ENCODE measurements at places on chromosomes 5 and 9.
A peak's percentile ranks its signal among the peaks of the same experiment; 100 is the strongest.

GRCh38 chr9:19516348-19516747 is 107.5 kb downstream of the ACER2 start:
- DNase-seq, result no peak

- no peak for DNase-seq
These were observed 12.5 kb upstream of the LPAR1 start for GRCh38 chr9:111050819-111051218.

- DNase-seq, result no peak
These were observed 21.6 kb upstream of the RXRA start for GRCh38 chr9:134304690-134305089.

GRCh38 chr5:146233441-146233840 is 30.0 kb downstream of the RBM27 start:
- DNase-seq, result no peak

DNA sequence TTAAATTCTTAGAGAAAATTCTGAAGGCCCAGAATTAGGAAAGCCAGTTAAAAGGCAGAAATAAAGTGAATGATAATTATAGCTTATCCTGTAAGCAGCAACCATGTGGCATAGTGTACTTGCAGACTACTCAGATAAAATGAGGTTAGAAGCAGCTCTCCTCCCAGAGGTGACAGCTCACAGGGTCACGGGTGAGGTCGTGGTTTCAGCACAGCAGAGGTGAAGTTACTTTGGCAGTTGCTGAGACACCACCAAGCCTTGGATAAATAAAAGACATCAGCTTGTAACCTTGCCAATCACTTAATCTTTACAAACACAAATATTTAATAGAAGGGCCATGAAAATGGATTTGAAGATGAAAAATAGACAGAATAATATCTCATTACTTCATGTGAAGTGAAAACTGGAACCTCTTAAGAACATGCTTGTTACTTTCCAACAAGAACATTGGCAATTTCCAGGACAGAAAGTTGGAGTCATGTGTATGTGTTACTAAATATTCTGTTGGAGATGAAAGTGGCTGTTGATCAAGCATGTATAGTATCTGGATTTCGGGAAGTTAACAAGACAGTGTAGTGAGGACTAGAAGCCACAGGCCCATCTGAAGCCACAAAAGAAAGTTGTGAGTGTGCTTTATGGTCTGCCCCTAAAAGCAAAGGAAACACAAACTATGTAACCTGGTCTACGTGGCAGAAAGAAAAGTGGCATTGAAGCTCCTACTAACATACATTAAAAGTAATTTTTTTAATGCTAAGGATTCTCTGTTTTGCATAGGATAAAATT is 134.4 kb downstream of the ERCC6L2 start:
- no peak for DNase-seq

- no peak for DNase-seq
These were observed 11.6 kb downstream of the TMOD1 start for GRCh38 chr9:97512966-97513560.

GRCh38 chr5:135553688-135554462 is 18.1 kb upstream of the NEUROG1 start:
- DNase-seq, result no peak

GRCh38 chr5:132867046-132867451 is 607 bp downstream of the UQCRQ start:
- no peak for DNase-seq

- DNase-seq, result no peak
These were observed 933 bp upstream of the EGFL7 start for GRCh38 chr9:136661641-136662325.

GRCh38 chr5:95554331-95554646 is 488 bp downstream of the SKIC3 start:
- DNase-seq, result no peak

- DNase-seq, result no peak
These were observed 4.2 kb downstream of the ENDOG start for GRCh38 chr9:128822407-128823042.

- peak; percentile 76 for DNase-seq
These were observed 53.1 kb downstream of the TSPAN17 start for GRCh38 chr5:176700239-176700847.

GRCh38 chr5:172926796-172927195 is 32.4 kb upstream of the RPL26L1 start:
- DNase-seq, result no peak

GRCh38 chr9:130630506-130631330 is 33.7 kb upstream of the PRDM12 start:
- no peak for DNase-seq

DNA sequence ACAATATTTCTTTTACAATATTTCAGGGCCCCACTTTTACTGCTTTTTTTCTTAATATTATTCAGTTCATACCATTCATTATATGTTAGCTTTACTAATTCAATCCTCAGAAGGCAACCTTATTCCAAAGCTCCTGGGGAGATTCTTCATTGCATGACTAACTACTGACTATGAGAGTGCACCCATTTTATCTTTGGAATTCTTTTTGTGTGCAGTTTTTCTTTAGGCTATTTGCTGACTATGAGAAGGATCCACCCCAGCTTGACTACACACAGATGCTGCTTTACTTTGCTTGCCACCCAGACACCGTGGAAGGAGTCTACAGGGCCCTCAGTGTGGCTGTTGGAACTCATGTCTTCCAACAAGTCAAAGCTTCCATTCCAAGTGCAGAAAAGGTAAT is 56.9 kb upstream of the IL7R start:
- no peak for DNase-seq

DNA sequence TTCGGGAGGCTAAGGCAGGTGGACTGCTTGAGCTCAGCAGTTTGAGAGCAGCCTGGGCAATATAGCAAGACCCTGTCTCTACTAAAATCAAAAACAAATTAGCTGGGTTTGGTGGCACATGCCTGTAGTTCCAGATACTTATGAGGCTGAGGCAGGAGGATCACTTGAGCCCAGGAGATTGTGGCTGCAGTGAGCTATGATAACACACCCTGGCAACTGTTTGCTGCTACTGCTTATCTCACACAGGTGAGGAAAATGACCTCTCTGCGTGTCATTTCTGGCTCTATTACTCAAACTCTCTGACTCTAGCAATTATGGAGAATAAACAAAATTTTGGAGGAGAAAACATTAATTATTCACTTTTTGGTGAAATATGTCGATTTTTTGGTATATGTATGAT is 45.3 kb upstream of the TMC1 start:
- DNase-seq, result no peak

GRCh38 chr5:1934801-1935429 is 52.2 kb upstream of the IRX4 start:
- DNase-seq, result no peak

- no peak for DNase-seq
These were observed 51.4 kb downstream of the FYB1 start for GRCh38 chr5:39167972-39168342.

DNA sequence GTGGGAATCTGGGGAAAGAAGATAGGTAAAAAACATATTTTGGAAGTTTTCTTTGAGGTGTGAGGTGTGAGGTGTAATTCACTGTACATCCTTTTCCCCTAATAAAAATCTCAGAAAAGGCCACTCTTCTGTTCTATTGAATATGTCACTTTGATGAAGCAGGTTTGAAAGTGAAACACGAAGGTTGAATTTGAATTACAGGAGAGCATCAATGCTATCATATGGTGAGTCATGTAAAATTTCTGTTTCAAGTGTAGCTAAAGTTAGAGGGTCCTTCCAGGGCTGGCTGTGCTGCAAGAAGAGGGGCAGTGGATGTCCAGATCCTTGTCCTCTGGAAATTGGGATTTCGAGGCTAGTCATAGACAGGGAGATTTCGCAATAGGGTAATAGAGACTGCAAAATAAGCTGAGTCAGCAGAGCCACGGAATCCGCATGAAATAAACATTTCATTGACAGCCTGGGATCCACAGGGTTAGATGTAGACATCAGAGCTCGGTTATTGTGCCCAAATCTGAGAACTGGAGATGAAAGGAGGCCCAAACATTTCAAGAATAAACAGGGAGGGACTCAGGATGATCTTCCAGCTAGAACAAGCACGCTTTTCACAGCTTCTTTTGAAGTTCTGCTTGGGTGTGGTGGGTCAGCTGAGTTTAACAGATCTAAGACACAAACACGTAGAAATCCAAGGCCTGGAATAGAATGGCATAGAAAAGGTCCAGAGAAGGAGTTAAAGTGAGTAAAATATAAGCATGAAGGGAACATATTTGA is 194.4 kb upstream of the CDKN2B start:
- DNase-seq, result no peak

- no peak for DNase-seq
These were observed 372.7 kb downstream of the TMEM38B start for GRCh38 chr9:106066940-106067524.

DNA sequence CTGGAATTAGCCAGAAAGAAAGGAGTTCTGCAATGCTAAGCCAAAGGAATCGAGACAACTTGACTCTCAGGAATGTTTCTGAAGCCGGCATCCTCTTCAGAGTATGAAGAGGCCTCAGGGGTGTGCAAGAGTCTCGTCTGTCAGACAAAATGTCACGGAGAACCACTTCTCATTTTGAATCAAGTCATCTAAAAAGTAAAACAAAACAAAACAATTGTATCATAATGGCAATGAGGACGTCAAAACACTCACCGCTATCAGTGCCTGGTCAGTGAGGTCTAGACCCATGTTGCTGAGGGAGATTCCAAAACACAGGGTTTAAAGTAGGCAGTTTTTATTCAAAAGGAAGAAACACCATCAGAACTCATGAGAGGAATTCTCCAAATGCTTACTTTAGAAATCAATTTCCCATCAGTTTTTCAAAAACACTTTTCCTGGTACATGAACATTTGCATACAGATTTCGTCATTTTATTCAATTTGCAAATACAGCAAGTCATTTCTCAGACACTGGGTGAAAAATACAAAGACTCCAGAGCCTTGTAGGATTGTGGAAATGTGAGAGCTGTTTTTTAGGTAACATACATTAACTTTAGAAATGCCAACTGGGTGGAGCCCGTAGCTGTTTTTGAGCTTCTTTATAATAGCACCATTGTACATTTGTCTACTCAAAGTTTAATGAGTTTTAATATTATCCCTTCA is 89.5 kb upstream of the MAP3K1 start:
- no peak for DNase-seq

DNA sequence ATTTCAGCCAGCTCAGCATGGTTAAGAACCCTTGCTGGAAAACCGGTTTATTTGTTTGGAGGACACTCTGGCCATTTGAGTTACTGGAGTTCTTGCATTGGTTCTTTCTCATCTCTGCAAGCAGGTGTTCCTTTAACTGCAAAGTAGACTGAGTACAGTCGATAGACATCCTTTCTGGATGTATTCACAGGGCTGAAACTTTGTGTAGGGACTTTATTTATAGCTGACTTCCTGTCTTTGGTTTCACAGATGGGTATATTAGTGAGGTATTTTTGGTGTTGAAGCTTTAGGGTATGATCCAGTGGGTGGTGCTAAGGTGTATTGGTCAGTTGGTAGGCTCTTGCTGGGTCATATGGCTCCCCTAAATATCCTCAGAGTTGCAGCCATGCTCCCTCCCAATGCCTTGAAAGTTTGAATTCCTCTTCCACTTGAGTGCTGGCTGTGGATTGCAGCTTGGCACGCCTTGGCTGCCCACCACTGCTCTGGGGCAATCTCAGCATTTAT is 666.0 kb upstream of the COX7C start:
- no peak for DNase-seq

DNA sequence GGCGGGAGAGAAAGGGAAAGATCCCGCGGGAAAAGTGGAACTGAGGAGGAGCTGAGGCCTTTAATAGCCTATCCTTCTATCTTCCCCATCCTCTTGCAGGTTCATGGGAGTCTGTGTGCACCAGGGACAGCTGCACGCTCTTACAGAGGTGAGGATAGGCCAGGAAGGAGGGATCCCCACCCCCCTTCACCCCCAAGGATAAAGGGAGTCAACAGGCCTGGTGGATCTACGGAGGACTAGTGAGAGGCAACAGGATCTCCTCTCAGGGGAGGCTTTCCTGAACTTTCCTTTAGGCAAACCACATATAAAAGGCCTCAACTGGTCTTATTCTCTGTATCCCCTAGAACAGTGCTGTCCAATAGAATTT is 1.1 kb downstream of the TESK1 start:
- DNase-seq, result no peak

DNA sequence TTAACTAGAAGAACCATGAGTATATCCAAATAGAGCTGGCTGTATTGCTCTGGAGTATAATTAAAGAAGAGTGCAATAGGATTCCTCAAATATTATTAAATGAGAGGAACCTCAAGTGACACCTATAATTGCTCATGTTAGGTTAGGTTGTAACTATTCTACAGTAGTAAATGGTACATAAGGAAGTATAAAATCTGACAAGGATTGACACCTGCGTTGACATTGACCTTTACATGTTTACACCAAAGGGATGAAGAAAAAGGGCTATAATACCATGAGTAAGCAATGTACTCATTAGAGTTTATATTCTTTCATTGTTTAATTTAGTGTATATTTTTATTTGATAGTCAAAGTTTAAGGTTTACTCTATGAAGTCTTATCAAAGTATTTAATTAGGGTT is 48.9 kb downstream of the SLC12A2 start:
- no peak for DNase-seq

DNA sequence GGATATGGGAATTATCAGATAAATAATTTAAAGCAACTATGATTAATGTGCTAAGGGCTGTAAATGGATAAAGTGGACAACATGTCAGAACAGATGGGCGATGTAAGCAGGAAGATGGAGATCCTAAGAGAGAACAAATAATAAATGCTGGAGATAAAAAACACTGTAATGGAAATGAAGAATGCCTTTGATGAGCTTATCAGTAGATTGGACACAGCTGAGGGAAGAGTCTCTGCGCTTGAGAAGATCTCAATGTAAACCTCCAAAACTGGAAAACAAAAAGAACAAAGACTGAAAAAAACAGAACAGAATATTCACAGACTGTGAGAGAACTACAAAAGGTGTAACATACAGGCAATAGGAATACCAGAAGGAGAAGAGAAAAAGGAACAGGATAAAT is 102.5 kb downstream of the ANKRD55 start:
- DNase-seq, result no peak

DNA sequence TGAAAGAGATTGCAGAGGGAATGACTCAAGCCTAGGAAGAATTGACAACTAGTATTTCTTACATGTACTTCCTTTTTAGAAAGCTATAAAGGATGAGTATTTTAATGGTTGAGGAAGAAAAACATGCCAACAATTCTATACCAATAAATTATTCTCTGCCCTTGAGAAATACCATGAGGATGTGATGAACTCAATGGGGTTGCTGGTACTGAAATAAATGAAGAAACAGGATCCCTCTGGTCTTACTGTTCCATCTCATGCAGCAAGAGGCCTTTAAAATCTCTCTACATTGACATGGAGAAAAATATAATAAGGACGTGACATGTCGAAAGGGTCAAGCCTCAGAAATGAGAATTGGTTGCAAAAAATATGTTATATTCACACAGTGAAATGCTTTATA is 477.3 kb downstream of the GABRG2 start:
- DNase-seq, result no peak
